ENCODE measurements at places on chromosomes 3 and 15.

DNA sequence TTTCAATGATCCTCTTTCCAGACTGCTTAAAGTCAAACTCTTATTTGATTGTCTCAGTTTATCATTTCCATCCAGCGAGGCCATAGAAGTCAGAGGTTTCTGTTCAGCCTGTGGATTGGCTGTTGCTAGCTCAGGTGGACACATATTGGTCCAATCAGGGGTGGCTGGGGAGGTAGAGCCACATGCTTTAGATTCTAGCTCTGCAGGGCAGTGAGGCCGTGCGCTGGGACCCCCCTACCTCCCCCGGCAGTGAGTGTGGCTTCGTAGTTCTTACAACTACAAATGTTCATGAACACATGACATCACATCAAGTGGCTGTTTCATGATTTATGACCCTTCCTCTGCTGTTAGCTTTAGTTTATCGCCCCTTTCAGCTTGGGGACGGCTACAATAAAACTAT, 18.0 kb downstream of the APOD start:
- DNase-seq: no peak

DNA sequence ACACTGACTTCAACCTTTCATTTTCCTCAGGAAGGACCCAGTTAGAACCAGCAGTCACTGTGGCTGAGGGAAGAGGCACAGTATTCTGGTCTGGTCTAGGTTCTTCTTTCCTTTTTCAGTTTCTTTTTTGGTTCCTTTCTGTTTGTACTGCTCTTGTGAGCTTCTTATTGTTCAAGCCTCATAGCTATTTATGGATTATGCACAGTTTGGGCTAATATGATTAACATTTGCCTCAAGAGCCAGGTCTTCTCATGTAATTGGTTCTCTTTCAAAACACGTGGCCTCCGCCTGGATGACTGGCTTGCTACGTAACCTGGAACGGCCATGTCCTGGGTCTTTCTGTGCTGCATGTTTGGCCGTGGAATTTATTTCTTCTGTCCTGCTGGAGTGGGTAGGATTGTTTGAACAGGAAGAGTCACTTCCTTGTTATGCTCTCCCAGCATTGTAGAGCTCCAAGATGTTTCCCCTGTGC, 43.3 kb downstream of the RBMS3 start:
- no peak for DNase-seq

GRCh38 chr3:168117853-168118313, 22.2 kb upstream of the GOLIM4 start:
- DNase-seq: no peak

- DNase-seq: no peak
Measured at GRCh38 chr3:8481380-8481779, 20.2 kb upstream of the LMCD1 start.

DNA sequence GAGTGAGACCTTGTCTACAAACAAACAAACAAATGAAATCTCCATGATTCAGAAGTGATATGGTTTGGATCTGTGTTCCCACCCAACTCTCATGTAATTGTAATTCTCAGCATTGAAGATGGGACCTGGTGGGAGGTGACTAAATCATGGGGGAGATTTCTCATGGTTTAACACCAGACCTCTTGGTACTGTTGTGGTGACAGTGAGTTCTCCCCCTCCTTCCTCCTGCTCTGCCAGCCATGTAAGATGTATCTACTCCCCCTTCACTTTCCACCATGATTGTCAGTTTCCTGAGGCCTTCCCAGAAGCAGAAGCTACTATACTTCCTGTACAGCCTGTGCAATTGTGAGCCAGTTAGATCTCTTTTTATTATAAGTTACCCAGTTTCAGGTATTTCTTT, 438.4 kb upstream of the THBS1 start:
- DNase-seq: no peak

GRCh38 chr3:123432832-123433523, 15.9 kb downstream of the ADCY5 start:
- no peak for DNase-seq

DNA sequence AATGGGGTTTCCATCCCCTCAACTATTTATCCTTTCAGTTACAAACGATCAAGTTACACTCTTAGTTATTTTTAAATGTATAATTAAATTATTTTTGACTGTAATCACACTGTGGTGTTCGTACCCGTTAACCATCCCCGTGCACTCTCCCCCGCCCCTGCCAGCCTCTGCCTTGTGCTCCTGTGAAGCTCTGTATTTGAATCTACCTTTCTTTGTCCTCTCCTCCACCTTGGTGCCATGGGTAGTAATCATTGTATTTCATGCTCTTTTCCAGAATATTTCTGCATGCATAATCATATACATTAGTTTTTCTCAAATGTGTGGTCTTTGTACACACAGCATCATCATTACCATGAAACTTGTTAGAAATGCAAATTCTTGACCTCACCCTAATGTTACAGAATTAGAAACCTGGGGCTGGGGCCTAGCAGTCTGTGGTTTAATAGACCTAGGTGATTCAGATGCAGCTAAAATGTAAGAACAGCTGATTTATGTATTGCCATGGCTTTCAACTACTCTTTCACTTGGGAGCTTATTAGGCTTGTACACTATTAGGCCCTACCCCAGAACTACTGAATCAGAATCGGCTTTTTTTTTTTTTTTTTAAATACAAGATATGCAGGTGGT, 91.5 kb downstream of the STT3B start:
- no peak for DNase-seq

DNA sequence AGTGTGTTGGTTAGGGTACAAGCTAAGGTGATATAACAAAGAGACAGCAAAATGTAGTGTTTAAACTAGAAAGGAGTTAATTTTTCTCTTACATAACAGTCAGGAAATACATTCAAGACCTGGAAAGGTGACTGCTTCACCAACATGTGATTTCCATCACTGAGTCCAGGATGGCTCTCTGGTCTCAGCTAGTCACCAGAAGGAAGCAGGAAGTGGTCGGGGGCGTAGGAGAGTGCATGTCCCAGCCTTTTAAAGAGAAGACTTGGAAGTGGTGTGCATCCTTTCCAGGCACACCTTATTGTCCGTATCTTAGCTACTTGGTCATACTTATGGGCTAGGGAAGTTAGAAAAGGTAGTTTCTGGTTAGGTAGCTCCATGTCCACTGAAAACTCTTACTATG, 11.1 kb upstream of the UBE2Q2 start:
- no peak for DNase-seq

GRCh38 chr3:177145954-177146353, 51.3 kb downstream of the TBL1XR1 start:
- DNase-seq: no peak

Data from NCI-H2227 treated with DMSO at 0.1 percent for 48 hours (cell line).